ENCODE measurements at places on chromosomes 5 and 9. TPM values are rescaled to one million over a fixed set of nuclear protein-coding genes. Genes with fewer than 3 reads are reported as not detected.

CNTNAP3 gene
- total RNA-seq, result 39.2 TPM

DNA sequence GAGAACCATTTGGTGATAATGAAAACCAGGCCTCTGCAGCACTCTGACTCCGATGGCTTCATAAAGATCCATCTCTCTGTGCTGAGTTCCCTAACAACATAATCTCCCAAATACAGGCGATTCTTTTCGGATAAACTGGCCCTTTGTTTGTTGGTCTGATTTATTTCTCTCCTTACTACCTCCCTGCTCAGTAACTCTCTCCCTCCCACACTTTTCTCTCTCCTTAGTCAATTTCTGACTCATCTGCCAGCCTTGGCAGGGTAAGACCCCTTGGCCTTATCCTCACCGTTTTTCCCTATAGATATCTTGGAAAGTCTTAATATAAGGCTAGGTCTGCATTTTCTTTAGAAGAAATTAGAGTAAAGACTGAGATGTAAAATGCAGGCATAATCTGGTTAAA lies 128.7 kb downstream of the BRINP1 start:
- no peak for DNase-seq

- DNase-seq, result peak; percentile 73
Observed at GRCh38 chr9:6827439-6828145, 69.8 kb downstream of the KDM4C start.

- DNase-seq, result no peak
Observed at GRCh38 chr5:161546095-161546469, 443 bp downstream of the GABRB2 start.

DNA sequence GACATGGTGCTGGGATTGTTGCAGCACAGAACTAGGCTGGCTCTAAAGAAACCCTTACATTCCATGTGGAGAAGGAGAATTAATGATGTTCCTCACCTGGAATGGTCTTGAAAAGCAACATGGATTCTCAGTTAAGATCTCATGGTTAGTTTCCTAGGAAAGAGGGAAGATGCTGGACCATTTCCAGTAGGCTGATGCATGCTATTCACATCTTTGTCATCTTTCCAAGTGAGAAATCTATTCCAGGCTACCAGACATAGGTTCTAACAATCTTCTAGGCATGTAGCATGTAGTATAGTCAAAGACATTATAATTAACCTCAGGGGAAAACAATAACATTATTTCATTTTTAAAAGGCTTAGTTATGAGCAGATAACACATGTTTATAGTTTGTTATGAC lies 44.3 kb downstream of the TMEM252 start:
- no peak for DNase-seq

DNA sequence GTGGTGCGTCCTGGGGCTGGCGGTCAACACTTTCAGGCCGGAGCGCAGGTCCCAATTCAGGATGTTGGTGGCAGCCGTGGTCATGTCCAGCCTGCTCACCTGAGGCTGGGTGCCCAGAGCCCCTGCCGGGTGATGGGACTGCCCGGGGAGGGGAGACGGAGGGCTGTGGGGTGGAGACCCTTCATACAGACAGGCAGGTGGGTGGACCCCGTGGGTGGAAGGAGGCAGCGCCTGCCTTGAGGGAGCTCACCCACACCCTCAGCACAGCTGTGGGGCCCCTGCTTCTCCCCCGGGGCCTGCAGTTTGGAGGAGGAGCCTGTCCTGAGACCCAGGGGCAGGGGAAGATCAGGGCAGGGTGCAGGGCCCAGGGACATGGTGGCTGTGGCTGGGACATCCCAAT lies 6.9 kb upstream of the PTGDS start:
- DNase-seq, result no peak

ZMYND19 gene
- 11.1 TPM for total RNA-seq

DNA sequence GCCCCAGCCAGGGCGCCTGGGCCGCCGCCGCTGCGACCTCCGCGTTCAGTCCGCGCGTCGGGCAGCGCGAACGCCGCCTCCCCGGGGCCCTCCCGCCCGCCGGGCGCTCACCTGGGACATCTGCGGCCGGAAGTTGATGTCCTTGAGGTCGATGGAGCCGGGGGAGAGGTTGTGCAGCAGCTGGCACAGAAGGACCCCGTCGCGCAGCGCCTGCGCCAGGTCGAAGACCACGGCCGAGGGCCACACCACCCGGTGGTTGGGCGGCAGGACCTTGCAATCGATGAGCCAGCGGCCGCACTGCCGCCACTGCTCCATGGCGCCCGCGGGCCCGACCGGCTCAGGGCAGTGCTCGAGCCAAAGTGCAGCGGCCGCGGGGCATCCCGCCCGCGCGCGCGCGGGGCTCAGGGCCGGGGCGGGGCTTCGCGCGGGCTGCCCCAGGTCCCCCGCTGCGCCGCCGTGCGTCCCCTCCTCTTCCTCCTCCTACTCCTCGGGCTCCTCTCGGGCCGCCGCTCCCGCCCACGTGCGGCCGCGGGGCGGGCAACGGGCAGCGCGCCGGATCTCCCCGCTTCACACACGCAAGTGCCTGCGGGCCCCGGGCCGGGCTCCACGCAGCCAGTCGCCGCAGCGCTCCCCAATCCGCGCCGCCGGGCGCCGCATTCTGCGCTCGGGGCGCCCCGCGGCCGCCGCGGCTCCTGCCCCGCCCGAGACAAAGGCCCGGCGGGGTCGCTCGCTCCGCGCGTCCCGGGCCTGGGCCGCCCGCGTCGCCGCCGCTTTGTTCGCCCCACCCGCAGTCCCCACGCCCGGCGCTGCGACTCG lies at the start of gene VAV2:
TSS of gene VAV2 (minus strand) at position 361 of the 816 bp plus-strand sequence. CDS start at position 315, 46 bp downstream.
- peak; percentile 59 for DNase-seq

DNA sequence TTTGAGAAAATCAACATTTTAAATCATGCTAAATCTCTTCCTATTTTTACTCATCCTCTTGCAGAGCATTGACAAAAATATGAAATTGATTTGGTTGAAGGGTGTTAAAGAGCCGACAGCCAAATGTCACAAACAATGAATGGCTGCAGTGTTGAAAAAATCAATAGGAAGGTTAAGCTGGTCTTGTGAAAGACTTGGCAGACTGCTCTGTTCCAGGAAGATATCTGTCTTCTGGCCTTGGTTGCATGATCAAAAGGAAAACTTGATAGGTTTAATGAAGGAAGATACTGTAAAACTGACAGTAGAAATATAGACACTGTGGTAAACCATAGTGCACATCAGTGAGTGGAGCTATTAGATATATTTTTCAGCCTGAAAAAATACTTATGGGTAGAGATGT lies 103.6 kb downstream of the PBX3 start:
- no peak for DNase-seq

GLIPR2 gene
- 42.3 TPM for total RNA-seq

DNA sequence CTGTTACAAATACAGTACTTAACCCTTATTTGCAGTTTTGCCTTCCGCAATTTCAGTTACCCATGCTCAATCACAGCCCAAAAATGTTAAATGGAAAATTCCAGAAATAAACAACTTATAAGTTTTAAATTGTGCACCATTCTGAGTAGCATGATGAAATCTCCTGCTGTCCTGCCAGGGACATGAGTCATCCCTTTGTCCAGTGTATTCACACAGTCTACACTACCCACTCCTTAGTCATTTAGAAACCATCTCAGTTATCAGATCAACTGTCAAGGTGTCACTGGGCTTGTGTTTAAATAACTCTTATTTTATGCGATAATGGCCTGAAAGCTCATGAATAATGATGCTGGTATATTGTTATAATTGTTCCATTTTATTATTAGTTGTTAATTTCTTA lies 95.8 kb downstream of the PLCXD3 start:
- peak; percentile 80 for DNase-seq

DNA sequence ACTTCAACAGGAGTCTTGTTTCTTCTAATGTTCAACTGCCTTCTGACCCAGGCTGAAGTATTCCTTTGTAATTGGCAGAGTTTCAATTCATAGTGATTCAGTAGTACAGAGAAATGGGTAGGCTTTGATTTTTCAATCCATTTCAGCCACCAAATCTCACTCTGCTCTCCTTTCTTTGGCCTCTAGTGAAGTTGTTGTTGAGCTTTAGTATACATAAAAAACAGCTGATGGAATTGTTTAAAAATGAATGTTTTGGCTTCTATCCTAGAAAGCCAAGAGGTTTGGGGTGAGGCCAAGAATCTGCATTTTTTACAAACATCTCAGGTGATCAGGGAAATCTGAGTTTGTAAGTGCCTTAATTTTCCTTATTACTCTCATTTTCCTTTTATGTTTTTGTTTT lies 182.9 kb upstream of the MAP1B start:
- DNase-seq, result no peak

PAM gene
- total RNA-seq, result 185 TPM

DNA sequence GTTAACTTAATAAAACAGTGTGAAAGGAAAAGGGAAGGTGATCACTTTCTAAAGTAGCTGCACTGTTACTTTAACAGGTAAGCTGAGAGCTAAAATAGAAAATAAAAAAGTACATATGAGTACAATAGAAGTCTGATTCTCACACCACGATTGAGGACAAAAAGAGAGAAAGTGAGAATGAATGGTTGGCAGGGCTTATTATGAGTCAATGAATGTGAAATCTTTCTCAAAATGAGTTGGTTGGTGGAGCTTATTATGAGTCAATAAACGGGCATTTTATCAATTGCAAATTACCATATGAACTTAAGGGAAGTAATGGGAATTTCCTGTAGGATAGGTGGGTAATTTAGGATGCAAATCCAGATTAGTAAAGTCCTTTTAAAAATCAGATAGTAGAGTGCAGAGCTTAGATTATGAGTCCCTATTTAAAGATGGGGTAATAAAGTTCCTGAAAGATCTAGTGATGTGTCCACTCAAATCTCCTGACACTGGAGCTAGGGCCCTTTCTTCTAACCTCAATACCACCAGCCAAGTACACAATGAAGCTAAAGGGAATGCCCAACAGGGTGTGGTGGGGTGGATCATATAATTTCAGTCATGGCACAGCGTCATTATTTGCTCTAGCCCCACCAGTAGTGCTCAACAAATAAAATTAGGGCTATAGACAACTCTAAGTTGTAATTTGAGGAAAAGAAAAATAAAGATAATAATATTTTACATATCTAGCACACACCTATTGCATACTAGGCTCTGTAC lies 21.1 kb upstream of the TLR4 start:
- DNase-seq, result peak; percentile 6

- no peak for DNase-seq
Observed at GRCh38 chr9:117028103-117028858, 341.2 kb downstream of the TRIM32 start.

PLEKHG4B gene
- under 0.01 TPM for total RNA-seq

GRCh38 chr5:132808448-132808847 lies 4.7 kb upstream of the SOWAHA start:
- DNase-seq, result no peak

TMEM174 gene
- total RNA-seq, result not detected

DNA sequence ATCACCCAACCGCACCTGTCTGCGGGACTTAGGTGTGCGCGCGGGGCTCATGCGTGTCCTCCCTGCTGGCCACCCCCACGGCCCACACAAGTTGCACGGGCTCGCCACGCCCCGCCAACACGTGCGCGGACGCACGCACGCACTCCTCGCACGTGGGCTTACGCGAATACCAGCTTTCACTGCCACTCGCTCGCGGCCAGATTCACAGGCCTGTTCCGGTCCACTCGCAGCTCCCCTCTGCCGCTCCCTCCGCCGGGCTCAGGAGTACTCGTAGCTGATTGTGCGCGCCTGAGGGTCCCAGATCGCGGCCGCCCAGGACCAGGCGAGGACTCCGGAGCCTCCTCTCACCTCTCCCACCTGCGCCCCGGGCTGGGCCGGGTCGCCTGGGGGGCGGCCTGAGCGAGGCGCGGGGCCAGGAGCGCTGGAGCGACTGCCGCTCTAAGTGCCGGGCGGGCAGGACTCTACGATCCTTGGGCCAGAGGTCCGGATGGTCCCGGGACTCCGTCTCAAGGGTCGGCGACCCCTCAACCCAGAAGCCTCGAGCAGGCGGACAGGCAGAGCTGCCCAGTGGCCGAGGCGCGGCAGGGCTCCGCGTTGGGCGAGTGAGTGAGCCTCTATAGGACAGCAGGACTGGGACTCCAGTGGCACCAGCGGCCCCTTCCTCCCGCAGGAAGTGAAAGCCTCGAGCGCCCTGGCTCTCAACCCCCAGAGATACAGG lies 3.4 kb downstream of the PCDHGC5 start:
- DNase-seq, result peak; percentile 11

GABRA1 gene
- total RNA-seq, result not detected

- DNase-seq, result no peak
Observed at GRCh38 chr5:38670878-38671277, 114.4 kb upstream of the LIFR start.

- DNase-seq, result no peak
Observed at GRCh38 chr5:138954257-138955012, 79.3 kb upstream of the LRRTM2 start.

- DNase-seq, result no peak
Observed at GRCh38 chr5:58648846-58649245, 66.0 kb downstream of the RAB3C start.

PRRX2 gene
- 0.44 TPM for total RNA-seq
